ENCODE measurements at places on chromosomes 6 and 20. TPM values are rescaled to one million over a fixed set of nuclear protein-coding genes. Genes with fewer than 3 reads are reported as not detected.

- H3K27me3 ChIP-seq = no peaks in the 10 kb centered on the region
- no peak overlapping the region for H3K4me3 ChIP-seq
- no peaks in the 10 kb centered on the region for H3K4me1 ChIP-seq
- no peak overlapping the region for H3K27ac ChIP-seq
- H3K36me3 ChIP-seq = no peaks in the 10 kb centered on the region
These were observed 78.1 kb downstream of the GRM4 start for GRCh38 chr6:34067814-34068213.

DNA sequence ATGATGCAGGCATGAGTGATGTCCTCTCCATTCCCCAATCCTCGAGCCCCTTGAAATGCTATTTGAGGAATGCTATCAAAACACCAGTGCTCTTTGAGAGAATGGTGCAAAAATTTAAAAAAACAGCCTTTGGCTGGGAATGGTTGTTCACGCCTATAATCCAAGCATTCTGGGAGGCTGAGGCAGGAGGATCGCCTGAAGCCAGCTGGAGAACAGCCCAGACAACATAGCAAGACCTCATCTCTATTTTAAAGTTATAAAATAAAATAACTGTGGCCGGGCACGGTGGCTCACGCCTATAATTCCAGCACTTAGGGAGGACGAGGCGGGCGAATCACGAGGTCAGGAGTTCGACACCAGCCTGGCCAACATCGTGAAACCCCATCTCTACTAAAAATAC is 4.2 kb upstream of the VARS1 start:
- peaks cover 25% of the 10 kb centered on the region for H3K4me1 ChIP-seq
- no peak overlapping the region for H3K4me3 ChIP-seq
- H3K36me3 ChIP-seq = peaks cover 33% of the 10 kb centered on the region
- no peak overlapping the region for H3K27ac ChIP-seq

DNA sequence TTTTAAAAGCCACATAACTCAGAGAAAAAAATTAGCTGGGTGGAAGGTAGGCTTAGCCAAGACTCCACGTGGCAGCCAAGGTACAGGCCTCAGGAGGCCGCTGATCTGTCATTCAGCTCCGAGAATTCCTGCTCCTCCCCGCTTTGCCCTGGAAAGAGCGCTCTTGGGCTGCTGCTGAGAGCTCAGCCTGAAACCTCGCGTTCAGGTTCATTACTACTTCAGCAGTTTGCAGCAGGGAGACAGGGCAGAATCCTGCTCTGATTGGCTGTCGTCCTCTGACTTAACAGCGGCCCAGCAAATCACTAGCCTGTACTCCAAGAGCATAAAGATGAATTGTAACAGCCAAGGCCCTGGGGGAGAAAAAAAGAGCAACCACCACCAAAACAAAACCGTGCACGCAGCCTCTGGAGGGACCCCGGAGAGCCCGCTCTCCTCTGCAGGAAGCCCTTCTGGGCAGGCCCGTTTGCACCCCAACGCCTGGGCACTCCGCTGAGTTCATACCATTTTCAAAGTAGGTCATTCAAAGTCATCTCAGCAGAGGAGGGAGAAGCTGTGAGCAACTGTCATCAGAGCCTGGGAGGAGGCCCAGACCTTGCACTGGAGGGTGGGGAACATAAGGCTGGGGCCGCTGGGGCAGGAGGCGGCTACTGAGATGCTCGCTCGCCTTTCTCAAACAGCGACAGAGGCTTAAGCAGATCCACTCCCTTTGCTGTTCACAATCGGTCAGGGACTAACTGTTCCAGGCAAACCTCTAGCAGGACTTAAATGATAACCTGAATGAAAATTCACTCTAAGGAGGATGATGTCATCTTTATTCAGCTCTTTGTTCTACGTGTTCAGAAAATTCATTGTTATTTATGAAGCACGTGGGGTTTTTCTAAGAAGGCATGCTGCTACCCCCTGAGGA is 42.3 kb upstream of the ATXN1 start:
- H3K36me3 ChIP-seq = no peaks in the 10 kb centered on the region
- H3K27ac ChIP-seq = no peak overlapping the region
- H3K27me3 ChIP-seq = peaks cover 15% of the 10 kb centered on the region
- DNase-seq = no peak

GRCh38 chr6:121305957-121306607 is 28.2 kb downstream of the TBC1D32 start:
- H3K27me3 ChIP-seq = no peaks in the 10 kb centered on the region
- H3K36me3 ChIP-seq = peaks cover 2% of the 10 kb centered on the region
- peaks cover 4% of the 10 kb centered on the region for H3K4me1 ChIP-seq
- no peak overlapping the region for H3K27ac ChIP-seq

DNA sequence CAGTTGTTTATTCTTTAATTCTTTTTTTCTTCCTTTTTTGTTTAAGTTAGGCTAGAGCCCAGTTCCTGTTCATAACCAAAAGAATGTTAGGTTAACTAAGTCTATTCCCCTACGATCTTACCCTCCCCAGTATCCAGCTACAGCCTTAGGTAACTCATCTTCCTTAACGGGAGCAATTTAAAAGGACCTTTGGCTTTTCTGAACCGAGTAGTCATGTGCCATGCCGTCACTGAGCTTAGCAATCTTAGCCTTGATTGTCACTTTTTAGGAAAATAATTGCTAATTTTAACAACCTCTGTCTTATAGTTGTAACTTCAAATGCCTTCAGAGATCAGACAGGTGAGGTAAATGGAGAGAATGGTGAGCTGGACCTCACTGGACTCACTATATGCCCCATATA is 6.2 kb downstream of the METTL24 start:
- peaks cover 25% of the 10 kb centered on the region for H3K27me3 ChIP-seq
- no peaks in the 10 kb centered on the region for H3K36me3 ChIP-seq
- H3K27ac ChIP-seq = no peak overlapping the region
- H3K4me3 ChIP-seq = no peak overlapping the region
- H3K4me1 ChIP-seq = no peaks in the 10 kb centered on the region

Gene PDE7B
- total RNA-seq = 16.0 TPM

Gene SCAND1
- 35.1 TPM for total RNA-seq

Gene PXDC1
- total RNA-seq = 0.12 TPM

Gene MAP1LC3A
- 3.6 TPM for total RNA-seq
